ENCODE measurements at places on chromosomes 5 and 9.

GRCh38 chr5:61461926-61462325 is 129.9 kb downstream of the ZSWIM6 start:
- DNase-seq: no peak

DNA sequence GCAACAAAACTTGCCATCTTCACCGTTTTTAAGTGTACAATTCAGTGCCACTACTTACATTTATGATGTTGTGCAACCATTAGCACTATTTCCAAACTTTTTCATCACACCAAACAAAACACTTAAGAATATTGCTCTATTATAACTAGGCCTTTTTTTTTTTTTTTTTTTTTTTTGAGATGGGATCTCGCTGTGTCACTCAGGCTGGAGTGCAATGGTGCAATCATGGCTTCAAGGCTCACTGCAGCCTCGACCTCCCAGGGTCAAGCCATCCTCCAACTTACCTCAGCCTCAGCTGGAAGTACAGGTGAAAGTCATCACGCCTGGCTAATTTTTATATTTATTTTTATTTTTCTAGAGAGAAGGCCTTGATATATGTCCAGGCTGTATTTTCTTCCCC is 22.3 kb upstream of the LMNB1 start:
- DNase-seq: no peak

- DNase-seq: no peak
Observed at GRCh38 chr9:110892689-110893088, 145.6 kb downstream of the LPAR1 start.

DNA sequence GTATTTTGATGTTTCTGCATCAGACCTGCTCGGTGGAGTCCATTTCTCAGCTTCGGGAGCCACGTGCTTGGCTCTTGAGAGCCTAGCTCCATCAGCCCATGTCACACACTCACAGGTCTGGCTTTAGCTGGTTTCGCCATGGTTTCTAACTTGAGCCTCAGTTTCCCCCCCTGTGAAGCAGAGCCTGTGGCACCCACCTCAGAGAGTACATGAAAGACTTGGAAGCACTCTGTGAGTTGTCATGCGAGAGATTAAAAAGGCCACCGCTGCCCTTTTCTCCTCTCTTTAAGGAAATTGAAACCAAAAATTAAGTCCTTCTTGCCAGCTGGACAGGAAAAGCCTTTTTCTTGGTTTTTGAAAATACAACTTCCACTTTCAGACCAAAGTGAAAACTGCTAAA is 8.8 kb downstream of the TENT4A start:
- DNase-seq: no peak

DNA sequence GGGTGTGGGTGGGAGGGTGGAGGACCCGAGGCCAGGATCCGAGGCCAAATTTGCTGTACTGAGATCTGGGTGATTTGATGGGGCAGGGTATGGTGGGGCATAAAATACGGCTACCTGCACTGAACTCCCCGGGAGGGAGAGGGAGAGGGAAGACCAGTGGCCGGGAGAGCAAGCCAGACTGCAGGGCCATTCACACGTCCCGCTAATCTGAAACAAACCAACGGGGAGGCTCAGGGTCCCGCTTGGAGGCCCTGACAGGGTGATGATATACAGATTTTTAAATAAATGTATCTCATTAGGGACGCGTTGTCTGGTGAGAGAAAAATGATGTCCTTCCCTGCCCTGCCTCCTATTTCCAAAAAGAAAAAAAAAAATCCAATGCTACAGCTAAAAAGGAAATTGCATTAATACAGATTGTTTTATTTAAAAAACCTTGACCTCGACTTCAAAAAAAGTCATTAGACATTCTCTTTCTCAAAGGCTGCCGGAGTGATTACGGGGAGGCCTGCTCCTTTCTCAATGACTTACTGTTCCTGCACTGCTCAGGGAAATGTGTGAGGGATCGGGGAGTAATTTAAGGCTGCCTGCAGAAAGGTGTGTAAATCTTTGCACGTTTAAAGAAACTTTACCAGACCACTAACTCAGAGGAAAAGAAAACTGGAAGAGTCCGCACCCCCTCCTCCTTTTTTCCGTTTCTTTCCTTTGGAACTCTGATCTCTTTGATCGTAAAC is 11.5 kb upstream of the PRRX2 start:
- DNase-seq: no peak

GRCh38 chr5:117623042-117623805 is 1048.6 kb upstream of the SEMA6A start:
- DNase-seq: peak; percentile 90

- DNase-seq: no peak
Observed at GRCh38 chr5:119177226-119177625, 106.3 kb downstream of the DMXL1 start.

GRCh38 chr5:63439537-63439936 is 522.7 kb downstream of the HTR1A start:
- no peak for DNase-seq

Measured in DMS 273 treated with DMSO at 0.1 percent for 48 hours (cell line).